Stimulated activated CD4-positive, alpha-beta T cell treated with anti-CD3 and anti-CD28 coated beads, Interleukin-2, amount 100 ng/mL, for 4 hours (primary cell): ENCODE measurements at places on chromosomes 7 and 10.

DNA sequence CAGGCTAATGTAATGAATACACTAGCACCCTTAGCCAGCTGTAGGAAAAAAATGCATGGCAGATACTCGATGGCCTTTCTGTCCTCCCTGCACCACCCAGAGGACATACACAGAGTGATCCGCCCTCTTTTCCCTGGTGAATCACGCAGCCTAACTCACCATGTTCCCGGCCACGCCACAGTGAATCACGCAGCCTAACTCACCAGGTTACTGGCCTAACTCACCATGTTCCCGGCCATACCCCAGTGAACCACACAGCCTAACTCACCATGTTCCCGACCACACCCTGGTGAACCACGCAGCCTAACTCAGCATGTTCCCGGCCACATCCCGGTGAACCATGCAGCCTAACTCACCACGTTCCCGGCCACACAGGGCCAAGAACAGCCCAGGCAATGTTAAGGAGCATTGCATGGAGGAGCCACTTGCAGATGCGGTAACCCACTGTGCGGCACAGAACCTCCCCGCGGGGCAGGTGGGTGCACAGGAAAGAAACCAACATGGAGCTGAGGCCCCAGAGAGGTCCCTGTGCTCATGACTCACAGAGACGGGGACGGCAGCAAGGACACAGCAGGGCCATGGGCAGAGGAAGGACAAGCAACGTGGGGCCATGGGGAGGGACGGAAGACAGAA is 508.5 kb downstream of the DNAJB6 start:
- DNase-seq: no peak

- DNase-seq: no peak
These were observed 18.1 kb downstream of the RP9 start for GRCh38 chr7:33091111-33091531.

DNA sequence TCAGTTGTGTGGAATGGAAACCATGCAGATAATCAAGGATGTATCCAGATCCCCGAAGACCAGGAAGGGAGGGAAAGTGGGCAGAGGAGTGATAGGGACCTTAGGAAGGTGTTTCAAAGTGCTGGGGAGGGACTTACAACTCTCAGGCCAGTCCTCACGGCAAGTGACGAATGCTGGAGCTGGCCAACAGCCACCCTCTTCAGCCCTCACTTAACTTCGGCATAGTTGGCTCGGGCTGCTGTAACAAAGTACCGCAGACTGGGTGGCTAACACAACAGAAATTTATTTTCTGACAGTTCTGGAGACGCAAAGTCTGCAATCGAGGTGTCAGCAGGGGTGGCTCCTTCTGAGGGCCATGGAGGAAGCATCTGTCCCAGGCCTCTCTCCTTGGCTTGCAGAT is 265.9 kb upstream of the YAE1 start:
- no peak for DNase-seq

DNA sequence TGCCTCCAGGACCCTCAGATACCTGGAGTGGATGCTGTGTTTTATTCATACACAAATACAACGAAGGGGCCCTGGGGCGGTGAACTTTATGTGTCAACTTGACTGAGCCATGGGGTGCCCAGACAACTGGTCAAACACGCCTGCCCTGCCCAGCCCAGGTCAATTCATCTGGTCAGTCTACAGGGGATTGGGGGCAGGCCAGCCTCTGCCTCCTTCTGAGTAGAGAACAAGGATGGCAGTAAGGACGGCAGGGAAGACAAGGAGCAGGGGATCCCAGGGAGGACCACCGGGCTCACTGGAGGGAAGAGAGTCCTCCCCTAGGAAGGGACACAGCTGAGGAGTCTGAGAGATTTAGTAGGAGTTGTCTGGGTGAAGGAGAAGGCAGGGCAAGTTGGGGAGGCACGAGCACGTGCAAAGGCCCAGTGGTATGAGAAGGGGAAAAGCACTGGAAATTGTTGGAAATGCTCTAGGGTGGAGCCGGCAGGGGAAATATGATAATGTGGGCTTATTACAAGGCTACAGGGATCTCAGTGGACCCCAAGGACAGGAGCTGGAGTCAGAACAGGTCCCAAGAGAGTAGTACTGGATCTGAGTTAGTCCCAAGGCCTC is 63.4 kb downstream of the MYL10 start:
- no peak for DNase-seq

DNA sequence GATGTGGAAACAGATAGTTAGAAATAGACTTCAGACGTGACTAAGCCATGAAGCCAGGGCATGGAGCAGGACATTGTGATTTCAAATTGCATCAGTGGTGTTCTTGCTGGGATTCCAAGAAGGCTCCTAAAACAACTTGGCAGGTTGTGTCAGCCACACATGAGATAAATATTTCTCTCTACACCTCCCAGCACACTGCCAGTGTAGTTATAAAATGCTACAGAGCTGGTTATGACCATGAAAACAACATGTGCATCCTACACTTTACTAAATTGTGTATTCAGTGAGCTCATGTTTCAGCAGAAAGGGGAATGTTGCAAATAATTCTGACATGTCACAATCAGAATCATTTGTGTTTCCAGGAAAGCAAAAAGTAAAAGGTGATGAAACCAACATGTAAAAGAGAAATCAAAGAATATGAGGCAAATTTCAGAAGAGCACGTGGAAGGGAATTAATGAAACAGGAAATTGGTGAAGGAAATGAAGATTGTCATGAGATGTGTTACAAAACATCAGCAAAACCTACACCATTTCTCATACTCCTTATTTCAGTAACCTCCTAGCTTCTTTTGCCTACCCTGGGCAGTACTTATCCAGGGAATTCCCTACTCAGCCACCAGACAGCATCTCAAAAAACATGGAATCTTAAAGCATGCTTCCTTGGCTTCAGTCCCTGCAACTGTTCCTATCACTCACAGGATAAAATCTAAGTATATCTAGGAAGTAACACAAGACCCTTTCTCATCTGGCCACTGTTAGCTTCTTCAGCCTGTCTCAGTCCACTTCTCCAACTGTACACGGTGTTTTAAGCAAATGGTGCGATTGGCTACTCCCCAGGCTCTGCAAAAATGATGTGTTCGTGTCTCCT is 5.8 kb upstream of the CYP3A7 start:
- no peak for DNase-seq

GRCh38 chr7:80208700-80209099 is 74.1 kb downstream of the GNAI1 start:
- DNase-seq: no peak

DNA sequence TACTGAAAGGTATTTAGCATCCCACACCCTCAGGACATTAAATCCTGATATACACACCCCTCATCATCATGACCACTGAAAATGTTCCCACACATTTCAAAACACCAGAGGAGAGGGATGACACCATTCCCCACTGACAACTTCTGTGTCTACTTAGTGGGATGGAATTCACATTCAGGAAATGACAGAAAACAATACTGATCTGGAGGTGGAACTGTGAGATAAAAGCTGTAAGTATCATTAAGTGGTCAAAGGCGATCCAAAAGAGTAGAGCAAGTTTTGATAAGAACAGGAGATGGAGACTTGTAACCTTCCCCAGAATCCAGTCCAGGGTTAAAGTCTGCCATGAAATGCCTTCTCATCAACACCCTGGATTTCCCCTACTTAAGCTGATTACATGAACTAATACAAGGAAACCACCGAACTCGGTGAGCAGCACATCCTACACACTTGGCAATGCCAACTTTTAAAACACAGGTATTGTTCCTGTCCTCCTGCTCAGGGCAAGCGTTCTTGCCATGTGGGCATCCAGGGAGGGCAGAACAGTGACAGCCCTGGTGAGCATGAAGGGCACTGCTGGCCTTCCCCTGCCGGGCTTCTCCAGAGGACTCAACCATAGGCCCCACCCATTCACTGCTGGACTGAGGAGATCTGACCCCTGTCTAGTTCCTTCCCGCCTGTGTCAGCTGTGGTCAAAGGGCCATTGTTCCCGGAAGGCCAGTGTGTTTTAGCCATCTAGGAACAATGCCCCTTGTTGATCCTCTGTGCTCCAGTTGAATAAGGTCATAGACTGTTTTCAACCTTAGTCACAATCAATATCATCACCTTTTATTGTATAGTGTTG is 85.0 kb downstream of the SGMS1 start:
- no peak for DNase-seq

DNA sequence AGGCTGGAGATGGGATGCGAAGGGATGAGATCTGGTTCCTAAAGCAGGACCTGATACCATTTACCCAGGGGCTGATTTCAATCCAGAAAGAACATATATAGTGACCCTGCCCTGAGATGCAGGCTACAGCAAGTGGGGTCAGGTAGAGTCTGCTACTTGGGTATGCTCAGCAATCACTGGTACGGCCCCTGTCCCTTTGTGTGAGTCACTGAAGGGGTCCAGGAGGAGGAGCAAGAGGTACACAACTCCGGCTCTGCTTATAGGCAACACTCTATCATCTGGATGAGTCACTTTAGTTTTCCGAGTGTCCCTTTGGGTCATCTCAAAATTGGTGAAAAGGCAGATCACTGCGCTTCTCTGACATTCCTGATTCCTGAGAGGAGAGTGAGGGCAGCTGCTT is 79.6 kb upstream of the SORCS1 start:
- no peak for DNase-seq

- DNase-seq: no peak
These were observed 320.5 kb downstream of the MAGI2 start for GRCh38 chr7:79132844-79133451.

DNA sequence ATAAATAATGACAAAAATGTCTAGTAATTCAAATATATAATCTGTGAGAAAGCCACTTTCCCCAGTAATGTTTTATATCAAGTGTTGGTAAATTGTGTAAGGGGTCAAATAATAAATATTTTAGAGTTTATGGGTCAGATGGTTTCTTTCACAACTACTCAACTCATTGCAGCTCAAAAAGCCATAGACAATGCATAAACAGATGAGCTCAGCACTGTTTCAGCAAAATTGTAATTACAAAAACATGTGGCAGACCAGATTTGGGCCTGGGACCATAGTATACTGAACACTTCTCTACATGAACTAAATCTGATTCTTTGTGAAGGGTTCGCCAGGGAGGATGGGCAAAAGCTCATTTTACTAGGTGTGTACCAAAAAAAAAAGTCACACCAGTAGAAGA is 460.8 kb downstream of the NRG3 start:
- DNase-seq: no peak

- DNase-seq: no peak
These were observed 39.9 kb upstream of the LEP start for GRCh38 chr7:128201067-128201689.

- no peak for DNase-seq
These were observed 398.1 kb upstream of the PRKCQ start for GRCh38 chr10:6978187-6978627.

DNA sequence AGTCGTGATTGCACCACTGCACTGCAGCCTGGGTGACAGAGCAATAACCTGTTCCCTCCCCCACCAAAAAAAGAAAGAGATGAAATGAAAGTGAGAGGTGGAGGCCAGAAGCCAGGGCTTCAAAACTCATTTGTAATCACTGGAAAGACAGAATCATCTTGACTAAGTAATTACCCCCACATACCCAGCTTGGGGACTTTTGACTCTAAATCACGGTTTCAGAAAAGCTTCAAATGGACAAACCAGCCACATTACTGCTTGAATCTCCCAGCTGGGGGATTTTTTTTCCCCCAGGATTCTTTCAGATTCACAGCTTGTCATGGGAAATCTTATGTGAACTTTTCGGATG is 361.0 kb downstream of the FRMD4A start:
- no peak for DNase-seq

DNA sequence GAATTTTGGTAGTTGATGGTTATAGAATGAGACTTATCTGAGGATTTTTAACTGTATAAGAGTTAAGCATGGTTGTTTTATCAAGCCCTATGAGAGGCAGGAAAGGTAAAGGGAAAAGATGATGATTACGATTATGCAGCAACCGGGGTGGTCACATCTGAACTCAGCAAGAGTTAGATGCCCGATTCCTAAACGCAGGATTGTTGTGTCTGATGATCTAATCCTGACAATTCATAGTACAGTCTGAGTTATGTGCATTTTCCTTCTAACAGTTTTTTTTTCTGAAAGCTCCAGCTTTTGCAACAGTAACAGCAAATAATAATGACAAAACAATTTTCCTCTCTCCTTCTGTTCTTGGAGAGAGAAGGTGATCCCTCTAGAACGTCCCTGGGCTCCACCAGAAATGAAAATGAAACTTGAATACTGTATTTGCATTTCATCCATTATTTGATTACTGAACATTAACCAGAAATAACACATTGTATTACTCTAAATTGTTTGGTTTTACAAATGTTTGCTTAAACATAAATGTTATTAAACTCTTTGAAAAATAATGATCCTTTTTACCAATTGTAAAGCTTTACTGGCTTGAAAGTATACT is 176.5 kb upstream of the CCDC6 start:
- DNase-seq: no peak
